8988T (cell line): ENCODE measurements at places on chromosomes 5 and 9.

DNA sequence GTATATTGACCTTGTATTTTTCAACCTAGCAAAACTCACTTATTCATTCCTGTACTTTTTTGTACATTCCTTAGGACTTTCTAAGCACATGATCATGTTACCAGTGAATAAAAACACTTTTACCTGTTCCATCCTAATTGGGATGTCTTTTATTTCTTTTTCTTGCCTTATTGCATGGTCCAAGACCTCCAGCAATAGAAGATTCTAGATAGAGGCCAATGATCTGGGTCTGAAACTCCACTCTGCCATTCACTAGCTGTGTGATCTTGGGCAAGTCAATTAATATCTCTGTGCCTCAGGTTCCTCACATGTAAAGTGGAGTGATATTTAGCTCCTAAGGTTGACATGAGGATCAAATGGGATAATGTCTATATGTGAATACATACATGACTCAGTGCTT lies 8.5 kb upstream of the EXOSC2 start:
- DNase-seq = no peak

GRCh38 chr9:27198190-27198589 lies 89.2 kb downstream of the TEK start:
- no peak for DNase-seq

GRCh38 chr5:31051316-31051715 lies 142.2 kb upstream of the CDH6 start:
- no peak for DNase-seq

- no peak for DNase-seq
Observed at GRCh38 chr5:80231693-80232092, 24.2 kb downstream of the SERINC5 start.

GRCh38 chr5:108184940-108185339 lies 197.0 kb downstream of the FBXL17 start:
- DNase-seq = no peak

GRCh38 chr5:143496943-143497342 lies 93.5 kb upstream of the NR3C1 start:
- DNase-seq = no peak
